Transverse colon (tissue), 4 donors: ENCODE measurements at places on chromosomes 13 and 19. TPM values are rescaled to one million over a fixed set of nuclear protein-coding genes. Genes with fewer than 3 reads are reported as not detected.

Gene FFAR3
- not detected for total RNA-seq

Gene ZNF888
- 3.4 TPM for total RNA-seq

Gene TPTE2
- total RNA-seq = not detected

Gene ZNF69
- total RNA-seq = 27.4 TPM

Gene ZNF726
- total RNA-seq = 1.6 TPM

Gene SLC5A5
- not detected for total RNA-seq

DNA sequence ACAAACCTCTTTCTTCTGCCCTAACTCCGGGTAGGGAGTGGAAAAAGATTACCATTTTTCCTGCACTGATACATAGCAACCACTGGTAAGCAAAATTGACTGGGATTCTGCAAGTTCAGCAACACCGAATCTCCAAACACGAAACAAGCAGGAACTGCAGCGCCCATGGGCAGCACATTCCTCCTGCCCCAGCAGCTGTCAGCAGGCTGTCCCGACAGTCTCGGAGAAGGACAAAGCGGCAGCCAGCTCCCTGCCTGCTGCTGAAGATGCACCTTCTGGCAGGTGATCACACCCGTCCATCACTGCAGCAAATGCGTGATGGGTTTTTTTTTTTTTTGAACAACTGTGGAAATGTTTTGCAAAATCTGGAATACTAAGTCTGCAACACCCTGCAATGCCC is 6.7 kb downstream of the TMTC4 start:
- H3K36me3 ChIP-seq = peaks cover 23% of the 10 kb centered on the region
- H3K27ac ChIP-seq = no peak overlapping the region
- no peaks in the 10 kb centered on the region for H3K27me3 ChIP-seq
- H3K4me1 ChIP-seq = peaks cover 1% of the 10 kb centered on the region

DNA sequence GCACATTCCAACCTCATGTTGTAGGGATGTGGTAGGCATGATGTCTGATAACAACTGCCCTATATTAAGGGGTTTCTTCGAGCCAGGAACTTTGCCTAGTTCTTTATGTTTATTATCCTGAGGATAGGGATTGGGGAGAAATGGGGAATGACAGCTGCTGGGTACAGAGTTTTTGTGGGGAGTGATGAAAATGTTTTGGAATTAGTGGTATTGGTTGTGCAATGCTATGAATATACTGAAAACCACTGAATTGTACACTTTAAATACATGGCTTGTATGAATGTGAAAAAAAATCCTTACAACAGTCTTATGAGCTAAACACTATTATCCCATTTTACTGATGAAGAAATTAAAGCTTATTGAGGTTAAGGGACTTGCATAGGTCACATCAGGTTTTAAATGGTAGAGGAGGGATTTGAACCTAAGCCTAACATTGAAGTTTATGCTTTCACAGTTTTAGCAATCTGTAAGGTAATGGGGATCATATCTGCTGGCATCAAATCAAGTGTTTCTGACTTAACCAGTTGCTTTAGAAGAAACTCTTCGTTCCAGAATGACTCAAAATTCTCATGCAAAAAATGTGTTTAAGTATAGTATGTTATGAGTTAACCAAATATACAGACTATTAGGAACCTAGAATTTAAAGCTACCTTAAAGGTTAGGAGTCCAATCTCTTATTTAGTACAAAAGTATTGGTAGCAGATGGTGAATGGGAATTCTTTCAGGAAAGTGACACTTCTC is 61.4 kb downstream of the ERCC5 start:
- no peaks in the 10 kb centered on the region for H3K4me1 ChIP-seq
- no peak for DNase-seq
- H3K27ac ChIP-seq = no peak overlapping the region

- H3K27me3 ChIP-seq = no peaks in the 10 kb centered on the region
- H3K4me3 ChIP-seq = no peak overlapping the region
- no peaks in the 10 kb centered on the region for H3K36me3 ChIP-seq
- DNase-seq = no peak
Observed at GRCh38 chr19:48975947-48976847, 11.1 kb downstream of the FTL start.

GRCh38 chr19:40358773-40359172 is 10.3 kb downstream of the PLD3 start:
- no peaks in the 10 kb centered on the region for H3K4me1 ChIP-seq
- no peak overlapping the region for H3K4me3 ChIP-seq
- peak; percentile 20 for DNase-seq
- H3K27ac ChIP-seq = no peak overlapping the region

GRCh38 chr13:66536746-66537145 is 693.4 kb downstream of the PCDH9 start:
- H3K36me3 ChIP-seq = no peaks in the 10 kb centered on the region
- DNase-seq = no peak
- H3K4me3 ChIP-seq = no peak overlapping the region
- no peaks in the 10 kb centered on the region for H3K27me3 ChIP-seq
- no peak overlapping the region for H3K27ac ChIP-seq

- no peak for DNase-seq
- no peak overlapping the region for H3K27ac ChIP-seq
- H3K36me3 ChIP-seq = no peaks in the 10 kb centered on the region
- no peak overlapping the region for H3K4me3 ChIP-seq
Observed at GRCh38 chr13:46116653-46117502, 12.0 kb upstream of the CPB2 start.

GRCh38 chr13:27639186-27639585 is 17.5 kb downstream of the POLR1D start:
- H3K4me1 ChIP-seq = peaks cover 6% of the 10 kb centered on the region
- no peak for DNase-seq
- no peak overlapping the region for H3K4me3 ChIP-seq
- peak overlapping the region; percentile 60 for H3K27ac ChIP-seq
- no peaks in the 10 kb centered on the region for H3K36me3 ChIP-seq
- H3K27me3 ChIP-seq = no peaks in the 10 kb centered on the region

DNA sequence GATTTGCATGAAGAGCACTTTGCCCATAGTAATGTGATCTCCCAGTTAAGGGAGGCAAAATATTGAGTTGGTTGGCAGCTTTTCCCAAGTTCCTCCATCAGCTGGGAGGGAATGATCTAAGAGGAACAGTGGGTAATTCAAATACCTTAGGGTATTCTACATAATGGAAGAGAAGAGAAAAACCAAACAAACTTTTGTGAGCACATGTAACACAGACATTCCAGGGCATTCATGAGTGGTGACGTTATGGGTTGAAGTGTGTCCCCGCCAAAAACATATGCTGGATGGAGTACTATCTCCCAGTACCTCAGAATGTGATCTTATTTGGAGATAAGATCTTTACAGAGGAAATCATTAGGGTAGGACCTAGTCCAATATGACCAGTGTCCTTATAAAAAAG is 220.1 kb downstream of the FOXO1 start:
- H3K4me3 ChIP-seq = no peak overlapping the region
- no peaks in the 10 kb centered on the region for H3K36me3 ChIP-seq
- no peaks in the 10 kb centered on the region for H3K27me3 ChIP-seq
- DNase-seq = no peak

DNA sequence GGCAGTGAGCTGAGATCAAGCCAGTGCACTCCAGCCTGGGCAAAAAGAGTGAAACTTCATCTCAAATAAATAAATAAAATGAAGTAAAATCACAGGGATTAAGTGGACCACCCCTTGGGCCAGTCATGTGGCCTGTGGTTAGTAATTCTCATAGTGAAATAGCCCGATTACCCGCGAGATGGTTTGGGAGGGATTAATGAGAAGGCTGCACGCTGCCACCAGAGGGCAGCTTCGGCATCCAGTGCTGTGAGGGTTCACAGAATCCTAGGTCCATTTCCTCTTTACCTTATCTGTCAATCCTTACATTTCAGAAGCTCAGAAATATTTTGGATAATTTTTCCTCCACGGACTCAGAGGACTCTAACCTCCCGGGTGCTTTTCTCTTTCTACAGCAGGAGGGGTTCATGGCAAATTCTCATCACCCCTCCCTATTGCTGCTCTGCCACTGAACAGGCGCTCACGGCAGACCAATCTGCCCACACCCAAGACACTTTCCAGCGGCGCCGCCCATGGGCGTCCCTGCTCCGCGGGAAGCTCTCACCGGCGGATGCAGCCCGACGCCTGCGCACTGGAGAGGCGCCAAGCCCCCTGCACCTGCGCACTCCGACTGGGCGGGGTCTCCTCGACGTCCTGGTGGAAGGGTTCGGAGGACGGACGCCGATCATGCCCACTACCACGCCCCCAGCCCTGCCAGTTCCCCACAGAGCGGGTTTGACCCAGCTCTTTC is 11.0 kb downstream of the ZNF835 start:
- H3K27me3 ChIP-seq = no peaks in the 10 kb centered on the region
- DNase-seq = no peak
- no peak overlapping the region for H3K27ac ChIP-seq

- no peak for DNase-seq
- no peak overlapping the region for H3K4me3 ChIP-seq
- H3K27ac ChIP-seq = no peak overlapping the region
- H3K36me3 ChIP-seq = no peaks in the 10 kb centered on the region
Observed at GRCh38 chr13:103140001-103140671, 73.9 kb upstream of the SLC10A2 start.

GRCh38 chr19:42831221-42832019 is 48.1 kb downstream of the PSG1 start:
- no peak overlapping the region for H3K4me3 ChIP-seq
- H3K36me3 ChIP-seq = no peaks in the 10 kb centered on the region
- H3K27ac ChIP-seq = no peak overlapping the region

DNA sequence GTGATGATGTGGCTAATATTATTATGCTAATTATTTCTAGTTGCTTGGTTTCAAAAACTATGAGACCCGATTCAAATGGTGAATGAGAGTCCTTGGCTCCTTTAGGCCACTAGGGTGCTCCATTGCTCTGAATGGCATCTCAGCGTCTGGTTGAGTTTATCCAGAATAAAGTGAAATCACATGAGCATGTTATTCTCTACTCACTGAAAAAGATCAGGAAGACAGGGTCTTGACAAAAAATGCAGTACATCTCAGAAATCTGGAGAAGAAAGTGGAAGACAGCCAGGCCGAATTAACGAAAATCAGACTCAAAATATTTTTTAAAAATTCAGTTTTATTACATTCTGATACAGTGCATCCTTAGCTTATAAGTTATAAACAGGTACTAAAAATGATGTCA is 516.2 kb downstream of the MYO16 start:
- H3K4me1 ChIP-seq = no peaks in the 10 kb centered on the region
- H3K27me3 ChIP-seq = peaks cover 21% of the 10 kb centered on the region
- no peaks in the 10 kb centered on the region for H3K36me3 ChIP-seq
- DNase-seq = peak; percentile 30
- H3K4me3 ChIP-seq = no peak overlapping the region

DNA sequence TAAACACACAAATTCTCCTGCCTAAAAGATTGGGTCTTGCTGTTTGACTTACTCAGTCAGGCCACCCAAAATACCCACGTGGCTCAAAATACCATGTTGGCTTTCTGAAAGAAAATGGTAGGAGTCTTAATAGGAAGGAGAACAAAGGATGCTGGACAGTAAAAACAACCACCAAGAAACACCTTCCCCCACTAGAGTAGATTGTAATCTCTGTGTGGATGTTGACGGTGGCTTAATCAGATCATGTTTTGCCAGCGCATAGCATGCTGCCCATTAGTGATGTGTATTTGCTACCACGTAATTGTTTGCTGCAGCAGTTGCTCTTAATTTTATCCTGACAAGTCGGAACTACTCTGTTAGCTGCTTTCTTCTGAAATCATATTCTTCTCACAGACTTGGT is 1229.3 kb upstream of the SLC10A2 start:
- H3K4me3 ChIP-seq = no peak overlapping the region
- H3K27ac ChIP-seq = no peak overlapping the region
- DNase-seq = no peak
- H3K36me3 ChIP-seq = no peaks in the 10 kb centered on the region

- DNase-seq = no peak
- H3K36me3 ChIP-seq = peaks cover 4% of the 10 kb centered on the region
- no peak overlapping the region for H3K4me3 ChIP-seq
- no peaks in the 10 kb centered on the region for H3K27me3 ChIP-seq
- H3K27ac ChIP-seq = no peak overlapping the region
Observed at GRCh38 chr13:91359631-91360030, 12.1 kb downstream of the MIR17HG start.

DNA sequence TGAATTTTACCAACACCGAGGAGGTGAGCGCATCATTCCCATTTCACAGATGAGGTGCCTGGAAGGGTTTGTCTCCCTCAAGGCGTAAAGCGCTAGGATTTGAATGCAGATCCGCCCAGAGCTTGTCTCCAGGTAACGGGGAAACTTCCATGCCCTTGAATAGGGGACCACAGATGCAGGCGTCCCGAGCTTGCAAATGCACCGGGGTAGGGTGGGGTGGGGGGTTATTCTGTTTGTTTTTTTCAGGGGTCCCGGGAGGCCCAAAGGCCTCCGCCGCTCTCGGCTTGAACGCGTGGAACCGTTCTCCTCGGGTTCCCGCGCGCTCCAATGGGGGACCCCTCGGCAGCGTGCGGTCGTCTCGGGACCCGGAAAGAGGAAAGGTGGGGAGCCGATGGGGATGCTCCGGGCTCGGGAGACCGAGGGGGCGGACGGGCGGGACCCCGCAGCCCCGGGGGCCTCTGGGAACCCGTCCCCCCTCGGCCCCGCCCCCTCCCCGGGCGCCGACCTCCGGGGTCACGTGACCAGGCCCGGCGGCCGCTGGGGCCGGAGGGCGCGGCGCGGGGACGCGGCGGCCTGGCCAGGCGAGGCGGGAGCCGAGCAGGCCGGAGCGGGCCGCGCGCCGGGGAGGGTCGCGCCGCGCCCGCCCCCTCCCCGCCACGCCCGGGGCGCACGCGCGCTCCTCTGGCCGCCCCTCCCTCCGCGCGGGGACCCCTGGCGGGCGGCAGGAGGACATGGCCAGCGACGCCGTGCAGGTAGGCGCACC is at the start of gene PKN1:
Gene PKN1, plus strand, starts transcription at position 516 of the 763 bp plus-strand sequence. Its CDS starts 216 bp downstream, at position 732.
- H3K27me3 ChIP-seq = peaks cover 18% of the 10 kb centered on the region
- H3K27ac ChIP-seq = peak within 1 kb of the TSS; percentile 86
- peak; percentile 59 for DNase-seq
- H3K4me3 ChIP-seq = peak within 1 kb of the TSS; percentile 85

- no peaks in the 10 kb centered on the region for H3K4me1 ChIP-seq
- H3K36me3 ChIP-seq = no peaks in the 10 kb centered on the region
- H3K27ac ChIP-seq = no peak overlapping the region
- no peak overlapping the region for H3K4me3 ChIP-seq
Observed at GRCh38 chr19:31613683-31614219, 264.5 kb upstream of the TSHZ3 start.

- no peak for DNase-seq
- no peaks in the 10 kb centered on the region for H3K4me1 ChIP-seq
- H3K27me3 ChIP-seq = no peaks in the 10 kb centered on the region
- H3K36me3 ChIP-seq = no peaks in the 10 kb centered on the region
Observed at GRCh38 chr13:99522298-99522697, 21.0 kb downstream of the TM9SF2 start.

- H3K4me3 ChIP-seq = peak within 1 kb of the TSS; percentile 72
- no peaks in the 10 kb centered on the region for H3K27me3 ChIP-seq
- peaks cover 16% of the 10 kb centered on the region for H3K4me1 ChIP-seq
Observed at GRCh38 chr13:77326905-77327604, at the start of gene MYCBP2. Gene MYCBP2 (minus strand): TSS chr13:77327094. CDS start chr13:77326775, 319 bp downstream.

DNA sequence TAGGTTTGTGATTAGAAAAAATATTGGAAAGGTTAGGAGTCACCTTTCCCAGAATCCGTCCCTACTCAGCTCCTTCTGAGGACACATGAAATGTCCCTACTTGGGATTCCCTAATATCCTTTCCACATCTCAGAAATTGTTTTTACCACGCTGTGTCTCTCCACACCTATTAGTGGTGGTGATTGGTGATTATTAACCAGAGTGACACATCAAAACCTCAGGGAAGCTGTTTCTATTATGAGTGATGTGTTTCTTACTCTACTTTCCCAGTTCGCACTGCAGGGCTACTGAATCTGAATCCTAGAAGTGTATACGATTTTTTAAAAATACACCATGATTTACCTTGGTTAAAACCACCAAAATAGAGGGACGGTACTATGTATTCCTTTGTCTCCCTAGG is 460.8 kb downstream of the TBC1D4 start:
- H3K27ac ChIP-seq = no peak overlapping the region
- H3K36me3 ChIP-seq = no peaks in the 10 kb centered on the region
- H3K27me3 ChIP-seq = no peaks in the 10 kb centered on the region
- no peaks in the 10 kb centered on the region for H3K4me1 ChIP-seq
- H3K4me3 ChIP-seq = no peak overlapping the region
